ENCODE measurements at places on chromosomes 6 and 20.

GRCh38 chr6:151692216-151692615 lies 115.3 kb upstream of the ESR1 start:
- no peak for DNase-seq

- no peak for DNase-seq
Observed at GRCh38 chr6:92647630-92648029, 771.7 kb downstream of the EPHA7 start.

GRCh38 chr6:28897369-28897745 lies 26.4 kb downstream of the TRIM27 start:
- no peak for DNase-seq

DNA sequence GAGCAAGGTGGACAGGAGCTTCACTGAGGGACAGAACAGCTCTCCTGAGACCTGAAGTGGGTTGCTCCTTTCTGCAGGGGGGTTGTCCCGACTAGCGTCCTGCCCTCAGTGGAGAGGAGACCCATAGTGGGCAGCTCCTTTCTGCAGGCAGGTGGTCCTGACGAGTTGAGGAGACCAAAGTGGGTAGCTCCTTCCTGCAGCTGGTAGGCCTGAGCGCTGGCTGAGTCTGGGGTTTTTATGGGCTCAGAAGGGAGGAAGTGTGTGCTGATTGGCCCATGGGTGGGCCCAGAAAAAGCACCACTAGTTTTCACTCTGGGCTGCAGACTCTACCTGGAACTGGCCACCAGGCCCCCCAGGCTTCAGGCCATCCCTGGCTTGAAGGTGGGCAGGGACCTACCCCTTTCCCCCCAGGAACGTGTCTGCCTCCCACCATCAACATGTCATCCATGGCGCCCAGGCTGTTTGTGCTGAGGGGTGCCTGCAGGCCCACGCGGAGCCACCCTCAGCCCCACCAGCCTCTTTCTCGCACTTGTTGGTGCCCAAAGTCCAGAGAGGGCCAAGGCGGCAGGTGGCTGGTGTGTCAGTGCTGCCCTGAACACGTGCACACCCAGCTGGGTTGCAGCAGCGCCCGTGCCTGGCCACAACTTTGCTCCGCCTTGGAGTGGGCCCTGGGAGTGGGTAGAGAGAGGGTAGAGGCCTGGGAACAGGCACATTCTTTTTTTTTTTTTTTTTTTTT lies 1.6 kb upstream of the DEK start:
- no peak for DNase-seq

DNA sequence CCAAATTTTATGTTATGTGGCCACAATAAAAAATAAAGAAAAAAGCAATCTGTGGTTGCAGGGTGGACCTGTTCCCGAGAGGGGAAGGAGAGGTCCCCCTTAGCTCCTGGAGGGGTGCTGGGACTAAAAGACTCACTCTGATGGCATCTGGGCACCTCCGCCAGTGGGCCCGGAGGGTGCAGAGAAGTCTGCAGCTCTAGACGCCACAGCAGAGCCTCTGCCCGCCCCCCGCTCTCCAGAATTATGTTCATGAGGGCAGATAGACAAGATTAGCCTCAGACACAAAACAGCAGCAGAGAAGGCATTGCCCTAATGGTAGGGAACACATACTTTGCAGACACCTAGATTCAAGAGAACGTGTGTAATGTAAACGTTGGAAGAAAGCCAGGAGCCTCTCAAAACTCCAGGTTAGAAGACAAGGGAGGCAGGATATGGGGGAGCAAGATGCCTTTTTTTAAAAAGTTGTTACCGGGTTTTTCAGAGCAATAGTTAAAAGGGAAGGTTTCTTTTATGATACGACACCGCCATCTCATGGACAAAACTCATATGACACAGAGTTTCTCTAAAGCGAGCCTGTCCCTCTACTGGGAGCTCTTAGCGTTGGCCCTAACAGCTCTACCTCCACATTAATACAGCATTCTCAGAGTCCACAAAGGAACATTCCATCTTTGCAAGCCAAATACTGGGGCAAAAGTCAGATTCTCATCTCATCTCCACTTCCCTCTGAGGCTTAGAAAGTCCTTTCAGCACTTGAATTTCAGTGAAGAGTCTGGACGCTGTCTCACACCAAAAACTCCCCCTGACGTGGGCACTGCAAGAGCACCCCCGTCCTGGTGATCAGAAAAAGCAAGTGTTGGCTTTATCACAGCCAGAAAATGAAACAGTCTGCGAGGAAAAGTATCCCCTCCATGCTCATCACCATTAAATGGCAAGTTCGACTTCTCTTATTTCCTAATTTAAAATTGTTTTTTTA lies 47.2 kb downstream of the FOXF2 start:
- no peak for DNase-seq

GRCh38 chr6:27834384-27834783 lies 77.8 kb downstream of the OR2B2 start:
- DNase-seq, result no peak

- no peak for DNase-seq
Observed at GRCh38 chr20:34535857-34536256, 19.6 kb downstream of the DYNLRB1 start.

GRCh38 chr20:62642666-62643520 lies 590 bp downstream of the SLCO4A1 start:
- no peak for DNase-seq

DNA sequence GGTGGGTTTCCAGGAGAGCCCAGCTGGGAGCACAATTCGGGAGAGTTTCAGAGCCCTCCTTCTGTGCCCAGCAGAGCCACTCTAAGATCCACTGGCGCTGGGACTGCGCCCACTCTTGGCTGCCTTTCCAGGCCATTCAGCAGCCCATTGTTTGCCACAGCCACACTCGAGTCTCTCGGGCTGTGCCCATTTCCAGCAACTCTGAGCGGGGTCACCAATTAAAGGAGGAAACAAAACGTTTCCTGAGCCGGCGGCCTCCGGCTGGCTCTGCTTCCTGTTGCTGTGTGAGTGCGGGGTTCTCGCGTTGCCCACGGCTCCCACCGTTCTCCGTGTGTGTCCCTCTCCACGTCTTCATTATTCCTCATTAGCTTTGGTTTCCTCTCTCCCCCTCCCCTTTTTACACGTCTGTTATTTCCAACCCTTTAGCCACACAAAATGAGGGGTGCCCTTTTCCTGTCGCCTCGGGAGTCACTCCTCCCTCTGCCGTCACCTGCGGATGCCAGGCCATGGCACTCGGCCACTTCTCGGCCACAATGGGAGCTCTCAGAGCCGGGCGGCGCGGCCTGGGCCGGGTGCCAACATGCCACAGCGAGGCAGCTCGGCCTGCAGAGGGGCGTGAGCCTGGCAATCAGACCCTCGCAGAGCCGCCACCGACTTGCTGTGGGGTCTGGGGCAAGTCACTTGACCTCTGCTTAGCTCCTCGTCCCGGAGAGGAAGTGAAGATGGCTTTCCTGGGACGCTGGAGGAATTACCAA lies 94.3 kb upstream of the NKX2-2 start:
- no peak for DNase-seq

DNA sequence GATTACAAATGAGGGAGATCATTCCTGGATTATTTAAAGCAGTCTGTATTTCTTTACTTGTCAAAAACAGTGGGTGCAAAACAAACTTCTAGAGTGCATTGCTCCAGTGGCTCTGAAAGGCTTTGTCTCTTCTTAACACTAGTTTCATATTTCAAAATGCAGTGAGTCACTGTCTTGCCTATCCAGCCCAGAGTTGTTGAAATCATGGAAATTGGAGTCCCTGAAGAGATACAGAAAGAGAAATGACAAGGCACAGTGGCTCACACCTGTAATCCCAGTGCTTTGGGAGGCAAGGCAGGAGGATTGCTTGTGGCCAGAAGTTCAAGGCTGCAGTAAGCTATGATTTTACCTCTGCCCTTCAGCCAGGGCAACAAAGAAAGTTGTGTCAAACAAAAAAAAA lies 11.3 kb downstream of the SLC2A12 start:
- no peak for DNase-seq

- no peak for DNase-seq
Observed at GRCh38 chr20:45117581-45117980, 2.6 kb upstream of the WFDC5 start.

DNA sequence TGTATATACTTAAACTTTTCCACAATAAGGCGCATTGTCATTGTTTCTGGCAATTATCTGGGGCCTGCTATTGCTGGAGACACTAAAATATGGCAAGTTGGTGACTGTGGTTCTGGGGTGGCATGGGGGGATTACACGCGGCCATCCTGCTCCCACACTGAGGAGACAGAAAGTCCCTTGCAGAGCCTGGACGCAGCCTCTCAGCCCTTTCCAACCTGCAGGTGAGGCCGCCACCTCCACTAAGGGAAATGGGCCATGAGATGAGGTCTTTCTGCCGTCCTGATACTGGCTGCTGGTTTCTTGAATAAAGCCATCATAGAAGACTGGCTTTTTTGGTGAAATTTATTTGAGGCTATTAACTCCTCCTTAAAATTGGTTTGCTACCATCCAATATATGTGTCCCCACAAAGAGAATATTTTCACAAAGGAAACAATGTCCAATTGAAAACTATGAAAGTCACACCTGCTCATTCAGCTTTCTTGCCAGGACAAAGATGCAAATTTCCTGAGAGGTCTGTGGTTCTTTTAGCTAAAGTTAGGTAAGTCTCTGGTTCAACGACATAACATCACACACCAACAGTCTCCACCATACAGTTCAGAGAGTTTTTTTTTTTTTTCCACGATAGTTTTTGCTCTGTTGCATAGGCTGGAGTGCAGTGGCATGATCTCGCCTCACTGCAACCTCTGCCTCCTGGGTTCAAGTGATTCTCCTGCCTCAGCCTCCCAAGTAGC lies 13.0 kb downstream of the TXNDC5 start:
- no peak for DNase-seq

- DNase-seq, result no peak
Observed at GRCh38 chr20:62460678-62461077, 15.1 kb downstream of the GATA5 start.

DNA sequence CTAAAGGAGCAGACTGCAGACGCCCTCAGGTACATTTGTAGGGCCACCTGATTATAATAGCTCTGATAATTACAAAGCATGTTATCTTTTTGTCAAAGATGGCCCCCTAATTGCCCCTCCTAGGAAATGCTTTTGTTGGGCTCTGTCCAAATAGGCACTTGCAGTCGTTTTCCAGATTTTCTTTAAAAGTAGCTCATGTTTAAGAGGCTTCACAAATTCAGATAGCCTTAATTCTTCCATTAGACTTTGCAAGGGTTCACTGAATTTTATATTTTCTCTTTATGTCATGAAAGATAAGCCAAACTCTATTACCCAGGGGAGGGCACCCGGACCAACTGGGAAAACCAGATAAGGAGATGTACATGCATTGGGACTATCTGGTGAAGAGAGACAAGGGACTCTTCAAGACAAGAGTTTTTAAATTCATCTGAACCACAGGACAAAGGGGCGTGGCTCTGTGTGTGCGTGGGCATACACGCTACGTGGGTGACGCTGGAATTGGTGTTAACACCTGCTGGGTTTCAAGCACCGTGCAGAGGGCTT lies 95.6 kb downstream of the TOX2 start:
- DNase-seq, result no peak
